ENCODE measurements at places on chromosomes 1 and 21.

DNA sequence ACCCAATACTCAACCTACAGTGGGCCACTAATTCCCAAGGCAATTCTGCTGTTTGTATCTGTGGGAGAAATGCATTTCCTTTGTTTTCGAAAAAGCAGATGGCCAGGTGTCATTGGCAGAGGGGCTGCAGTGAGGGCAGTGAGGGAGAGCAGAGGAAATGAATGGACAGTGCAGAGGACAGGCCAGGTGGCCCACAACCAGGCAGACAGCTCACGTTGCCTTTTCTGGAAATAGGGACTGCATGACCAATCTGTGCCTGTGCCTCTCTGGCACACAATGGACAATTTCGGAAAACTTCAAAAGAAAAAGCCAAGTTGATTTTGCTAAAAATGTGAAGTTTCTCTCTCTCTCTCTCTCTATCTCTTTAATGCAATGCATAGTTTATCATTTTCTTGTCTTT, 52.6 kb upstream of the ETS2 start:
- no peak for DNase-seq

DNA sequence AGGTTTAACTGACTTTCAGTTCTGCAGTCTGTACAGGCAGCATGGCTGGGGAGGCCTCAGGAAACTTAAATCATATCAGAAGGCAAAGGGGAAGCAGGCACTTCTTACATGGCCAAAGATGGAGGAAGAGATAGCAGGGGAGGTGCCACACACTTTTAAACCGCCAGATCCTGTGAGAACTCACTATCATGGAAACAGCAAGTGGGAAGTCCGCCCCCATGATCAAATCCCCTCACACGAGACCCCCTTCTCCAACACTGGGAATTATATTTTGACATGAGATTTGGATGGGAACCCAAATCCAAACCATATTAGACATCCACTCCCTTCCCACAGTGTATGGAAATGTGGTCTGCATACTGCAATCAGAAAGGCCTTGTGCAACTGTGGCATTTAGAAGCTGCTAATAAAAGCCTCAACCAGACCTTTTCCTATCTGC, 148.2 kb downstream of the FCRL5 start:
- DNase-seq = no peak

- DNase-seq = no peak
Observed at GRCh38 chr21:34817821-34818661, 149.2 kb downstream of the CLIC6 start.

- peak; percentile 82 for DNase-seq
Observed at GRCh38 chr21:38811257-38811656, 5.5 kb downstream of the ETS2 start.

GRCh38 chr1:77543822-77544448, 138.5 kb downstream of the ZZZ3 start:
- peak; percentile 25 for DNase-seq

- DNase-seq = no peak
Observed at GRCh38 chr21:27831816-27832569, 865.1 kb upstream of the ADAMTS5 start.

DNA sequence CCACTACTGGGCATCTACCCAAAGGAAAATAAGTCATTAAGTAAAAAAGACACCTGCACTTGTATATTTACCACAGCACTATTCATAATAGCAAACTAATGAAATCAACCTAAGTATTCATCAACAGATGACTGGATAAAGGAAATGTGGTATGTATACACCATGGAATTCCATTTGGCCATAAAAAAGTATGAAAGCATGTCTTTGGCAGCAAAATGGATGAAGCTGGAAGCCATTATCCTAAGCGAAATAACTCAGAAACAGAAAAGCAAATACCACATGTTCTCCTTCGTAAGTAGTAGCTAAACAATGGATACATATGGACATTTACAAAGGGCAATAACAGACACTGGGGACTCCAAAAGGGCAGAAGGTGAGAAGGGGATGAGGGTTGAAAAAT, 485.7 kb upstream of the BRINP3 start:
- DNase-seq = no peak

DNA sequence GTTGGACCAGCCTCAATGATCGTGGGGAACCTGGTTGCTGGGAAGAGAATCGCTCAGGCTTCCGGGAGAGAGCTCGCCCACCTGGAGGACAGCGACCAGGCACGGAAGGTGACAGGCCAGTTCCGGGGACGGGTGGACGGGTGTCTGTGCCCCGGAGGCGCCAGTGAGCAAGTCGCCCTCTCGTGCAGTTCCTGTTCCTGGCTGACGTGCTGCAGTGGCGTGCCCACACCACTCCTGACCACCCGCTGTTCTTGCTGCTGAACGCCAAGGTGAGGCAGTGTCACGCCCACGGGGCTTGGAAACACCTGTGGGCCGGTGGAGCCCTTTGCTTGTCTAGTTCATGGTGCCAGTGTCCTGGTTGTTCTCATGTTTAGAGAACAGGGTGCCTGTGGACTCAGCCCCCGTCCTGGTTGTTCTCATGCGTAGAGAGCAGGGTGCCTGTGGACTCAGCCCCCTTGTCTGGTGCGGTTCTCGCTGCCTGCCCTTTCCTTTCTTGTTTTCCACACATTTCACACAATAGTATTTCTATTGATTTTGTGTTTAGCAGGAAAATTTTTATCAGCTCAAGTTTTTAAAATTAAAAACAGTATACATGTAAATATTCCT, 53.1 kb downstream of the S100B start:
- DNase-seq = no peak

- no peak for DNase-seq
Observed at GRCh38 chr1:6005276-6005917, 13.2 kb upstream of the NPHP4 start.

DNA sequence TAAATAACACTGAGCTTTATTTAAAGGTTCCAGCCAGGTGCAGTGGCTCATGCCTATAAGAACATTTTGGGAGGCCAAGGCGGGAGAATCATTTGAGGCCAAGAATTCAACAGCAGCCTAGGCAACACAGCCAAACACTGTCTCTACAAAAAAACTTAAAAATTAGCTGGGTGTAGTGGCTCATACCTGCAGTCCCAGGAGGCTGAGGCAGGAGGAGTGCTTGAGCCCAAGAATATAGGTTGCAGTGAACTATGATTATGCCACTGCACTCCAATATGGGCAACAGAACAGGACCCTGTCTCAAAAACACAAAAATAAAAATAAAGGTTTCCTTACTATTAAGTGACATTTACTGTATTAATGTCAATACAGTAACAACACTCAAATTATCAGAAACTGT, 2.1 kb downstream of the TAF12 start:
- peak; percentile 42 for DNase-seq

DNA sequence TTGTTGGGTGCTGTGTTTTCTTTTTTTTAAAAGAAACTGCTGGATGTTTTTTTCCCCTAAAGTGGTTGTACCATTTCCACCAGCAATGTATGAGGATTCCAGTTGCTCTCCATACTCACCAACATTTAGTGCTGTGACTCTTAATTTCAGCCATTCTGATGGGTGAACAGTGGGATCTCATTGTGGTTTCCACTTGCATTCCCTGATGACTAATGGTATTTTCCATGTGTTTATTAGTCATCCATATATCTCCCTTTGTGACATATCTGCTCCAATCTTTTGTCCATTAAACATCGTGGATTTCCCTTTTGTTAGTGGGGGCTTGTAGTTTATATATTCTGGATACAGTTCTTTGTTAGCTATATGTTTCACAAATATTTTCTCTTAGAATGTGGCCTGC, 206.0 kb downstream of the CAMTA1 start:
- DNase-seq = peak; percentile 81

- no peak for DNase-seq
Observed at GRCh38 chr1:32307324-32307723, 15.4 kb downstream of the HDAC1 start.

- no peak for DNase-seq
Observed at GRCh38 chr1:53660666-53661065, 78.3 kb downstream of the GLIS1 start.

DNA sequence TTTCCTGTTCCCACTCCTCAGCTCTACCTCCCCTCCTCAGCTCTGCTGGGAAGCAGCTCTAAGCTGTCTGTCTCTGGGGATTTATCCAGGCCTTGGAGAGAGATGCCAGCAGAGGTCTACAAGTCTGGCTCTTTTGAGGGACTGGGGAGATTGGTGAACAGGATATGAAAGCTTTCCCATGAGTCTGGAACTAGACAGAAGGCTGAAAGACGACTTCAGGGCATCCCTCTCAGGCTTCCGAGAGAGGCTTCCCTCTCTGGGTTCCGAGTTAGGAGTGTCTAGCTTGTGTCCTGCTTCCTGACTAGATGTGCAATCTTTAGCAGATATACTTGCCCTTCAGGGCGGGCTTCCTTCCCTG, 733 bp downstream of the TMEM35B start:
- peak; percentile 7 for DNase-seq

GRCh38 chr1:97209381-97209957, 487.9 kb downstream of the PTBP2 start:
- DNase-seq = no peak

- no peak for DNase-seq
Observed at GRCh38 chr1:160580221-160580812, 1.0 kb upstream of the CD84 start.

GRCh38 chr1:214469290-214469689, 82.1 kb downstream of the PTPN14 start:
- no peak for DNase-seq

GRCh38 chr1:23210351-23210785, 6.9 kb downstream of the HTR1D start:
- DNase-seq = peak; percentile 45

GRCh38 chr1:99005537-99005942, 879 bp upstream of the PLPPR5 start:
- no peak for DNase-seq

DNA sequence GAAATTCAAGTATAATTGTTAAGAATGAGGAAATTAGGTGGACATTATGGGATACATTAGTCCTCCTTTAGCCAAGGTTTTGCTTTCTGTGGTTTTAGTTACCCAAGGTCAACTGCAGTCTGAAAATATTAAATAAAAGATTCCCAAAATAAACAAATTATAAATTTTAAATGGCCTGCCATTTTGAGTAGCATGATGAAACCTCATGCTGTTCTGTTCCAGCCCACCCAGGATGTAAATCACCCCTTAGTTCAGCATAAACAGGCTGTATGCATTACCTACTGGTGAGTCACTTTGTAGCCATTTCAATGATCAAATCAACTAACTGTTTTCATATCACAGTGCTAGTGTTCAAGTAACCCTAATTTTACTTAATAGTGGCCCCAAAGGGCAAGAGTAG, 132.5 kb upstream of the LYPLAL1 start:
- no peak for DNase-seq

- no peak for DNase-seq
Observed at GRCh38 chr21:45281411-45282282, 6.0 kb downstream of the POFUT2 start.

DNA sequence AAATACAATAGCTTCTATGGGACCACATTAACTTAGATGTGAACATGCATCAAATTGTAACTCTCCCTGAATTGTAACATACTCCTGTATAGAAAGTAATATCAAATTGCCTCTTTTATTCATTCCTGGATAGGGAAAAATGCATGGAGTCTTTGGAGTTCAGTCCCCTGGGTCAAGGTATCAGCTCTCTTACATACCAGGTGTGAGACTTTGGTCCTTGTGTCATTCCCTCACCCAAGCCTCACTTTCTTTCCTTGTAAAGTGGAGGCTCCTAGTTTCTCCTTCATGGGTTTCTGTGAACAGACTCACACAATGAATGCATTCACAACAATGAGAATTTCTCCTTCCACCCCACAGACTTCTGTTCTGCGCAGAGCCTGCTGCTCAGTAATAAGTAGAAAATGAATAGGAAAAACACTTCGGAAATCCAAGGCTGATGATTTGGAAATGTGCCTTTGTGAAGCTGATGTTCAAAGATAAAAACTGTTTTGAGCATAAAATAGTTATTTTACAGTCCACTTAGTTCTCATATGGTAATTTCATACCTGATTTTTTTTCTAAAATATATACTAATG, 185.3 kb downstream of the AK5 start:
- DNase-seq = no peak

DNA sequence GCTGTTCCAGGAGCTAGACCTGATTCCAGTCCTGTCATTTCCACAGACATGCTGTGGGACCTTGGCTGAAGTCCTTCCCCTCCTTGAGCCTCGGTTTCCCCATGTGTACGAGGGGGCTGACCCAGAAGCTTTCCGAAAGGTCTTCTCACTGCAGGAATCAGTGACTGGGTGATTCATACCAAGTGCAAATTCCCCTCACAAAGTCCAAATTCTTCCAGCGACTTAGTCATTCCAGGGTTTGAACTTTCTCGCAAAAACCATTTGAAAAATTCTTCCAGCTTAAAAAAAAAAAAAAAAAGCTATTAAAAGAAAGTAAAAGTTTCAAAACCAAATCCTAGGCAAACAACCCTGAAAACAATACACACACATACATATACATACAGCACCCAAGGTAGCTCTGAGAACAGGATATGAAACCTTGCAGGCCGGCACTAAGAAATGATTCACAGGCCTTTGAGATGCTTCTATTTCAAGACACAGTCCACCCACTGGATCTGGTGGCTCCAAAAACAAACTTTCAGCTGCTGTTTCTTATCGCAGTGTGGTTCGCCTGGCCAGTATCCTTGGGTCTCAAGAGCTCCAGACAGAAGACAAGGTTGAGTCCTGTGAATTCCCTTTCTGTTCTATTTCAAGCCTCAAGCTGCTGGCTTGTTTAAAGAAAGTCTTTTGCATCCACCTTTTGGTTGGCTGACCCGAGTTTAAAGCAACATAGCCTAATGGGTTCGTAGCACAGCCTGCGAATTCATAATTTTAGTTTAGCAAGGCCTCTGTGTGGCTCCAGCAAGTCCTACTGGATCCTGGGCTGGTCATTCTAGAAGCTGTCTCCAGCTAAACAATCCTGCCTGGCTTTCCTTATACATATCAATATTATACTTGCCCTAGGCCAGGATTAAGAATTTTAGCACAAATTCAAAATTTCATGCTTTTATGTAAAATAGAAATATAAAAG, 18.0 kb upstream of the ID3 start:
- peak; percentile 82 for DNase-seq

- DNase-seq = peak; percentile 79
Observed at GRCh38 chr1:29708796-29709703, 472.7 kb downstream of the PTPRU start.

DNA sequence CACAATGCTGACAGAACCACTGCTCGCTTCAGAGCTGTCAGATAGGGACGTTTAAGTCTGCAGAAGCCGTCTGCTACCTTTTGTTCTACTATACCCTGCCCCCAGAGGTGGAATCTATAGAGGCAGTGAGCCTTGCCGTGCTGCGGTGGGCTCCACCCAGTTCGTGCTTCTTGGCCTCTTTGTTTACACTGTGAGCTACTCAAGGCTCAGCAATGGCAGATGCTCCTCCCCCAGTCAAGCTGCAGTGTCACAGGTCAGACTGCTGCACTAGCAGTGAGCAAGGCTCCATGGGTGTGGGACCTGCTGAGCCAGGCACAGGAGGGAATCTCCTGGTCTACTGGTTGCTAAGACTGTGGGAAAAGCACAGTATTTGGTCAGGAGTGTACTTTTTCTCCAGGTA, 47.1 kb downstream of the LEPR start:
- peak; percentile 40 for DNase-seq

- no peak for DNase-seq
Observed at GRCh38 chr1:170807432-170807831, 127.9 kb upstream of the MROH9 start.
